ENCODE measurements at places on chromosomes 12 and 14.

GRCh38 chr12:114136631-114137030 lies 170.5 kb upstream of the RBM19 start:
- no peak for DNase-seq

GRCh38 chr12:53937596-53938325 lies 870 bp upstream of the HOXC13 start:
- DNase-seq: no peak

- no peak for DNase-seq
Measured at GRCh38 chr14:54771411-54772027, 131.1 kb downstream of the GCH1 start.

GRCh38 chr14:67697006-67697405 lies 1.4 kb upstream of the RDH11 start:
- DNase-seq: no peak

GRCh38 chr12:6676962-6677361 lies 12.2 kb downstream of the ZNF384 start:
- DNase-seq: no peak

DNA sequence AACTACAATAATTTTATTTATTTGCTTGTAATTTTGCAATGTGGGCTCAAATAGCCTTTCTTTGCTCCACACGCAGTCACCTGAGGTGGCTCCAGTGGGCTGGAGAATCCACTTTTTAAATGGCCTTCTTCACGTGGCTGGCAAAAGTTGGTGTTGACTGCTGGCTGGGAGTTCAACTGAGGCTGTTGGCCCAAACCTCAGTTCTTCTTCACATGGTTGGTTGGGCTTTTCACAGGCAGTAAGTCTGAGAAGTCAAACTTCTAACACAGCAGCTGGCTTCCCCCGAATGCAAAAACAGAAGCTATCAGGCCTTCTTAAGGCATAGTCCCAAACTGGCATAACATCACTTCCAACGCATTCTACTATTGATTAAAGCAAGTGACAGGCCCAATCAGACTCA lies 2.1 kb upstream of the OXA1L start:
- DNase-seq: no peak

DNA sequence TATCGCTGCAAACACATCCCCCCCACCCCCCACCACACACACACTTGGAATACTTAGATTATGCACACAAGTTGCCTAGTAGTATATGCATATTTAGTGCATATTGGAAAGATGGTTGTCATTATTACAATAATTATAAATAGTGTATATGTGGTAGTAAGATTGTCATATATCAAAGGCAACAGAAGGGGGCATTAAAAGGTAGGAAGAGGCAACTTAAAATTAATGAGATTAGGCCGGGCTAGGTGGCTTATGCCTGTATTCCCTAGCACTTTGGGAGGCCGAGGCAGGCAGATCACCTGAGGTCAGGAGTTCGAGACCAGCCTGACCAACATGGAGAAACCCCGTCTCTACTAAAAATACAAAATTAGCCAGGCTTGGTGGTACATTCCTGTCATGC lies 52.1 kb downstream of the GSC start:
- no peak for DNase-seq
